NCI-H2171 (cell line): ENCODE measurements at places on chromosomes 3 and 15.

DNA sequence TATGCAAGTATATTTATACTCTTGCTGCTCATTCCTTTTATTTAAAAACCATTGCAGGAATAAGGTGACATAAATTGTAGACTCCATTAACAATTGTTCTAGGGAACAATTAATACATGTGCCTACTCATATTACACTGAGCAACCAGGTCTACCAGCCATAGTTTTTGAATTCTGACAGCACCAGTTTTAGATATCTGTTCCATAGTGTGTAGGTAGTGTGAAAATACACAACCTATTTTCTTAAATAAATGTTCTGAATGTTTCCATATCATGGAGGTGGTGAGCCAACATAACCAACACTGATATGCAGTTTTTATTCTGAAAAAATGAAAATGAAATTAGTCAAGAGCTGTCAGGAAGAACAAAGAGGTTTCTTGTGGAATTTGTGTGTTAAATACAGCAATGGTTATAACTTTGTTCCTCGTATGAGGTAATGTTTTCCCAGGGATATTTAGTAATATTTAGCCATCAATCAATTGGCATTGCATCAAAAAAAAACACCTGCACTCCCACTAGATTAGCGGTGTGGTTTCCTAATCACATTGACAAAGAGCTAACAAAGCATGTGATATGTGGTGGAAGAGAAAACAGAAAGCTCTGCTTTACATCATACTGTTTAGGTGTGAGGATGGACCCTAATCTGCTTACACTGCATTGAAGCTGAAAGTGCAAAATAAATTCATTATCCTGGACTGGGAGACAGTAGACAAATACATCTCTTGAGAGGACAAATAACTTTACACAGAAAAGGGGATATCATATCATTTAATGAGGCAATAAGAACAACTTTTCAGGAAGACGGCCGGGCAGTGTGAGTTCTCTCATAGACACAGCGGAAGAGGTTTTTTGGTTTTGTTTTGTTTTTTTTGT, 369.5 kb upstream of the THBS1 start:
- no peak for DNase-seq

GRCh38 chr15:81235276-81236123, 38.8 kb downstream of the IL16 start:
- no peak for DNase-seq

DNA sequence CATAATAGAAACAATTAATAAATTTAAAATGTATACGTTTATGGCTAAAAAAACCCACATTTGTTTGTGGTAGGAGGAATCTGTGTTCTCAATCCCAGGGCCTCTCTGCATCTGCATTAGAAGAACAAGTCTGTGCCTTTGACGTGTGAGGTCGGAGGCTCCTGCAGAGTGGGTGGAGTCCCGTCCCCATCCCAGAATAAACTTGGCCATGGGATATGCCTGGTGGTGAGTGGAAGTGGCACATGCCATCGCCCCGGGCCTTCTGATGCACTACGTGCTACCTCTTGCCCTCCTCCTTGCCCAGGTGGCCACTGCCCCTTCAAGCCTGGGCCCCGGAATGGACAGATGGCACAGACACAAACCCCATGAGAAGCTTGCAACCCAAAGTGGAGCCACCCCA, 131.1 kb upstream of the NSMCE3 start:
- DNase-seq = no peak

- no peak for DNase-seq
Observed at GRCh38 chr3:129594409-129594808, 12.1 kb downstream of the PLXND1 start.

DNA sequence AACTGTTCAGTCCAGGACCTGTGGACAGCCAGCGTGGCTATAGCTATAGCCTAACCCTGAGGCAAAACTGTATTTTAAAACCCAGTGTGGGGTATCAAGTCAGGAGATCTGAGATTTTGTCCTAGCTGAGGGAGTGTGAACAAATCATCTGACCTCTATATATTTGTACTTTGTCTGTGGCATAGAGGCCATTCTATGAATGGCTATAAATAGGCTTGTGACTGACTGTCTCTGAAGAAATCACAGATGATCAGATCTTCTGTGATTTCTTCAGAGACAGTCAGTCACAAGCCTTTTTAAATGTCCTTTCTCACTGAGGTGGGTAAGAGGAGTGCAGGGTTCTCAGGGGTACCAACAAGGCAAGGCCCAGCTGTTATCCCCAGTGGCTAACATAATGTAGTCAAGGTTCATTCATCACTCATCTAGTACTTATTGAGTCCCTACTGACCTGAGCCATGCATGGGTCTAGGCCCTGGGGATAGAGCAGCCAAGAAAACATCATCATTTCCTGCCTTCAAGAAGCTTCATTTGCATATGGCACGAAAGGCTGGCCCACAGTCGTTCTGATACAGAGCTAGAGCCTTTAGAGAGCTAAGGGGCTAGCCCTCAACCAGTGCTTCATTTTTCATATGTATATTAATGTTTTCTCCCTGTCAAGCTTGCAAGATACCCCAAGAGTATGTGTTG, 53.3 kb downstream of the TIPARP start:
- DNase-seq = no peak

DNA sequence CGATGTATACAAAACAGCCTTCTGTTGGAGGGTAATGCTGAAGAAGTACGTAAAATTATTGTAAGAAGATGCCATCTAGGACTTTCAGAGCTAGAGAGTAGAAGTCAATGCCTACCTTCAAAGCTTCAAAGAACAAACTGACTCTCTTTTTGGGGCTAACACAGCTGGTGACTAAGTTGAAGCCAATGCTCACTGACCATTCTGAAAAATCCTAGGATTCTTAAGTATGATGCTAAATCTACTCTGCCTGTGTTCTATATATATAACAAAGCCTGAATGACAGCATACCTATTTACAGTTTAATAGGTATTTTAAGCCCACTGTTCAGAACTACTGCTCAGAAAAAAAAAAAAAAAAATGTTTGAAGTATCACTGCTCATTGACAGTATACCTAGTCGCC, 18.9 kb downstream of the ADPGK start:
- DNase-seq = no peak

GRCh38 chr3:129553719-129554118, 10.7 kb downstream of the H1-8 start:
- DNase-seq = peak; percentile 25

GRCh38 chr3:191238321-191238817, 39.3 kb downstream of the OSTN start:
- no peak for DNase-seq

GRCh38 chr3:177646749-177647148, 449.5 kb upstream of the TBL1XR1 start:
- DNase-seq = no peak

- no peak for DNase-seq
Observed at GRCh38 chr3:13479332-13479581, 849 bp upstream of the HDAC11 start.

GRCh38 chr3:171832989-171833388, 10.2 kb upstream of the TMEM212 start:
- DNase-seq = no peak

- no peak for DNase-seq
Observed at GRCh38 chr3:7950890-7951289, 550.7 kb upstream of the LMCD1 start.

- no peak for DNase-seq
Observed at GRCh38 chr15:80176443-80176842, 23.6 kb downstream of the FAH start.

DNA sequence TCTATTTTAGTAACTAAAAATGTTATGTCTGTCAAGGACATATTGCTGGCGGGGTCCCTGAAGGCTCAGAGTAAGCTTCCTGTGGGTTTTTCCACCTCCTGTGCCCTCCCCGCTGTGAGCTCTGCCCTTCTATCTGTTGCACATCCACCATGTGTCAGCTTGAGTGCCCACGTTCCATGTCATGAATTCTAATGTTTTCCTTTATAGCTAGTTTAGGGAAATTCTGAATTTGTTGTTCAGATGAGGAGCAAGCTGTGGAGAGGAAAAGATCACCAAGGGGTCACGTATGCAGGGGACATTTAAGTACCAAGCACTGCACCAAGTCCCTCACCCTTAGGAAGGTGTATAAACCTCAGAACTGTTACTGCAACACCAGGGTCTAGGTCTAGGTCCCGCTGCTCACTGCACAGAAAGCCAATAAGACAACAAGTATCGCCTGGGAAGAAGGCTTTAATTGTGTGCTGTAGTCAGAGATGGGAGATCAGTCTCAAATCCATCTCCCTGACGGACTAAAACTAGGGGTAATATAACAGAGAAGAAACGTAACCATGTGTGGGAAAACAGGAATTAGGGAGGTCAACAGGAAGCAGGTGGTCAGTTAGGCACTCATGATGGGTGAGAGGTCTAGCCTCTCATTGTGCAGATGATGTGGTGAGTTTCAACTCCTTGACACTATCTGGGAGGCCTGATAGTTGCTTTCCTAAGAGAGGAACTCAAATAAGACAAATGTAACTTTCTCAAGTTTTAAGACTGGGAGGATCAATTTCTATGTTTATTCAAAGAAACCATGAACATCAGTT, 9.7 kb downstream of the GP9 start:
- no peak for DNase-seq

GRCh38 chr3:154901278-154901677, 178.8 kb upstream of the MME start:
- no peak for DNase-seq

- no peak for DNase-seq
Observed at GRCh38 chr3:160810362-160811236, 54.6 kb downstream of the PPM1L start.

DNA sequence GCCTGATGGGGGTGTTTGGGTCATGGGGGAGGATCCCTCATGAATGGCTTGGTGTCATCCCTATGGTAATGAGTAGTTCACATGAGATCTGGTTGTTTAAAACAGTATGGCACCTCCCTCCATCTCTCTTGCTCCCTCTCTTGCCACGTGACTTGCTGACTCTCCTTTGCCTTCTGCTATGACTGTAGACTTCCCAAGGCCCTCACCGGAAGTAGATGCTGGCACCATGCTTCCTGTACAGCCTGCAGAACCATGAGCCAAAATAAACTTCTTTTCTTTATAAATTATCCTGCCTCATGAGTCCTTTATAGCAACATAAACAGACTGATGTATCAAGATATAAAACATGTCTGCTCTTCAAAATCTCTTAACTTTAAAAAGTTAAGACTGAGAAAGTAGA, 96.1 kb downstream of the TFDP2 start:
- DNase-seq = no peak

DNA sequence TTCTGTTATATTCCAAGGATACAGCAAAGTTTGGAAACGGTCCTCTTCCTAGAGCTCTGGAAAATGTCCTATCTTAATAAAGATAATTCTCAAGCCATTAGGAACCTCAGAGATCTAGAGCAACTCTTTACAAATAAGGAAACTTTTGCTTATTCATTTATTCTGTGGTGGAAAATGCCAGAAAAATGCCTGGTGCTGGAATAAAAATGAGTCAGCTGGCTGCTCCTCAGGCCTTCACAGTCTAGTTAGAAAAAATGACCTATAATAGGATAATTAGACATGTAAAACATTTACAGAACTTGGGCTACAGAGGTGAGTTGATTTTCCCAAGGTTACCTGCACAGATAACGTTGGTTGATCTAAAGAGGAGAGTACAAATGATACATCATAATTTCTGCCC, 372.5 kb downstream of the NLGN1 start:
- no peak for DNase-seq

- DNase-seq = no peak
Observed at GRCh38 chr3:64903006-64903405, 215.2 kb upstream of the ADAMTS9 start.

DNA sequence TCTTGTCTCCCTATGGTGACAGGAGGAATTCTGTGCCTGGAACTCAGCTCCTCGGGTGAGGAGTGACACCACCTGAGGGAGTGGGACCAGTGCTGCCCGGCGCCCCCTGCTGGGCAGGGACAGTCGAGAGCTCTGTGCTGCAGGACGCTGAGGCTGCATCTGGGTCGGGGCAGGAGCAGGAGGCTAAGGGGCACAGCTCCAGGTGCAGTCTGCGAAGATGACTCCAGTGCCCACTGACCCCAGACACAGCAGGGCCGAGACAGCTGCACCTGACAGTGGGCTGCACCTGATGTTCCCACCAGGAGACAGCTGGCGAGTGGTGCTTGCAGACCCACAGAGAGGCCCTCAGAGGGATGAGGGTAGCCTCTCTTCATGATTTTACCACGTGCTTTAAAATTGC, 152.9 kb downstream of the ATP10A start:
- DNase-seq = no peak

GRCh38 chr15:39595338-39596221, 14.7 kb downstream of the THBS1 start:
- no peak for DNase-seq

GRCh38 chr3:101017017-101017416, 23.8 kb upstream of the ABI3BP start:
- no peak for DNase-seq

DNA sequence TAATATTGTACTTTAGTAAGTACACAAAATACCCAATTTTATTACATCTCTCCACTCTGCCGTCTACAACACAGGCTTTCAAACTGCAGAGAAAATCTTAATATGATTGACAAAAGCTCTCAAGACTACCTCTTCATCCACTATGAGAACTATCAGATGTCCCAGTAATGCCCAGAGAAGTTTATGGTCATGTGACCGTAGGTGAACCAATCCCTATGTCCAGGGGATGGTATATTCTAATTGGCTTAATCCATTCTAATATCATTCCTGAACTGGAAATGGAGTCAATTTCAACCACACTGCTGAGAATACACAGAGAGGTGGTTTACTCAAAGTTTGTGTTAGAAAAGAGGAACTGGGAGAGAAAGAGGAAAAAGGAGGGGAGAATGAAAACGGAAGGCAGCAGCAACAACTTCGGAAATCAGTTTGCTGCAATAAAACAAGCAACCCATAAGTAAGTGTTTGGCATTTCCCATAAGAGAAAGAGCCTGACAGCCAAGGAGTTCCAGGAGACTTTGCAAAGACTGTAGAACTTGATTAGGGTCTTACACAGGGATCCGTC, 7.3 kb downstream of the SST start:
- no peak for DNase-seq

GRCh38 chr15:32763295-32763694, 45.5 kb downstream of the GREM1 start:
- DNase-seq = no peak

DNA sequence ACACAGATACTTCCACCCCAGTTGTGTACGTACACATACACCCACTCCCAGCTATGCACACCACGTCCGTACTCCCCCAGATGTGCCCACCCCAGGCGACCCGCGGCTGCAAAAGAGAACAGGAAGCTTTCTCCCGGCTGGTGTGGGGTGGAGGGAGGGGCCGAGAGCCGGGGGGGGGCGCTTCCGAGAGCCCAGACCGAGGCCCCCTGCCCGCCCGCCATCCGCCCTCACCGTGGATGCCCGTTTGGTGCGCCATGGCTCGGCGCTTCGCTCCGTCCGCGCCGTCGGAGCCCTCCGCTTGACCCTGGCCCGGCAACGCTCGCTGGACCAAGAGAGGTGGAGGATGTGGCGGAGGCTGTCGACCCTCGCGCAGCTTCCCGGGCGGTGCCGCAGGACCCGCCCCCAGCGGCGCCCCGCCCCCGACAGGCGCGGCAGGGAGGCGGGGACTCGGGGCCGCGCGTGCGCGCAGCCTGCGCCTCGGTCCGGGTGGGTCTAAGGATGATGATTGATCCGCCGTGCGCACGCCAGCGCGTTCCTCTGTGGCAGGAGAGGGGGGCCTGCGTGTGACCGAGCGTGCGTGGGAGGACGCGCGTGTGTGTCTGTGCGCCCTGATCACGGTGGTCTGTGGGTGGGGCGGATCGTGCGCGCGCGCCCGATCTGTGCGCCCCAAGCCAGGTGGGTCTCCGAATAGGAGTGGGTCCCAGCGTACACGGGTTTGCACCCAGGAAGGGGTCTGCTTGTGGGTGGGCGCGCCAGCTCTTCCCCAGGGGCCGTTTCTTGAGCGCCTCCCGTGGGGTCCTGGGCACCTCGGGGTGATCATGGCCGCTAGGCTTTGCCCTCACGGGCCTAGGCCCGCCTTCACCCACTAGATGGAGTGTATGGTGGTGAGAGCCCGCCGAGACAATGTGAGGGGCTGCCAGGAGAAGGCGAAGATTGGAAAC, at the start of gene TWF2:
Gene TWF2 (minus strand): TSS at position 398 of the 941 bp plus-strand sequence. CDS start 142 bp downstream, at position 256.
- peak; percentile 23 for DNase-seq
